ENCODE measurements at places on chromosomes 11 and 22.
A peak's percentile ranks its signal among the peaks of the same experiment; 100 is the strongest.

GRCh38 chr11:93718057-93718563, 23.2 kb downstream of the TAF1D start:
- DNase-seq, result no peak

DNA sequence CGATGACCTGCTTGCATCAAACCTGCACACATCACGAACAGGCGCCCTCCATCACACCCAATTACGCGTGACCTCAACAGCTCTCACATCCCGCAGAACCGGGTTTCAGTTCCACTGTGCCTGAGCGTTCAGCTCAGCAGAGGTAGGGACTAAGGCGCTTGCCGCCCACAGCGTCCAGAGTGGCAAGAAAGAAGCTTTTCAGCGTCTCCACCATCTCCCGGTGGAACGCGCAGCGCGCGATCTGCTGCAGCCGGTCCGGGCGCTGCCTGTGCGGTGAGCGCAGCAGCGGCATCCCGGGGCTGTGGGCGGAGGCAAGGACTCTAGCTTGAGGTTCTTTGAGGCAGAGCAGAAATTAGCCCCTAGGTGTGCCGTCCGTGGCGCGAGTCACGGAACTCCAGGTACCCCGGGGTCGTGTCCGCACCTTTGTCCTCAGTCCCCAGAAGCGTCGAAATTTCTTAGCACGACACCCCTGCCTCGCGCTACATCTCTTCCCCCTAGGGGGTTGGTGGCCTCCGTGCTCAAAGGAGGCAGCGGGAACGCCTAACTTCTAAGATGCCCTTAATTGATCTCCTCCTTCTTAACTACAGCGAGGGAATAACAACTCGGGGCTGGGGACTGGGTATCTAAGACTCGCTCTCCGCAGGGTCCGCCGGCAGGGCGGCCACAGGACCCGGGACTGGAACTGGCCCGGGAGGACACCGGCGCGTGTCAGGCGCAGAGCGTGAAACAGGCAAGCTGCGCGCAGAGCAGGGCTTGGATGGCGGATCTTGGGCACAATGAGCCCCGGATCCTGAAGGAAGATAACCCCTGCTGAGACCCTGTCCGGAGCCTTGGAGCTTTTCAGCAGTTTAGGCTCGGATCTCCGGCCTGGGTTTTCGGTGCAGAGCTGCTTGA, 1.7 kb upstream of the CALCA start:
- no peak for DNase-seq

GRCh38 chr11:13620063-13620462, 48.4 kb upstream of the FAR1 start:
- no peak for DNase-seq

DNA sequence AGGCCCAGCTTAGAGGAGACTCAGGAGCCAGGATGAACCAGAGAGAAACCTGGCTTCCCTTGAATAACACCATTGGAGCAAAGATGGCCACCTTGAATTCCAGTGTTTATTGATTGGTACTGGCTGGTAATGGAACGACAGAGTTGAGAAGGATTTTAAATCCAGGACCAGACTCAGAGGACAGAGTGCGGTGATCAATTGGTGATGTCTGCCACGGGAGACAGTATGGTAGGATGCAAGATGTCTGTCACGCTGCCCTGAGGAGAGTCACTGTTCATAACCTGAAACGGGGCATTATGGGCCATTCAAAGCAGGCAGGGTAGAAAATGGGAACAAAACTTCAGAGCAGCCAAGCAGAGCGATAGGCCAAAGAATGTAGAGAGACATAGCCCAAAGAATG, 55.4 kb upstream of the ISX start:
- DNase-seq, result no peak

DNA sequence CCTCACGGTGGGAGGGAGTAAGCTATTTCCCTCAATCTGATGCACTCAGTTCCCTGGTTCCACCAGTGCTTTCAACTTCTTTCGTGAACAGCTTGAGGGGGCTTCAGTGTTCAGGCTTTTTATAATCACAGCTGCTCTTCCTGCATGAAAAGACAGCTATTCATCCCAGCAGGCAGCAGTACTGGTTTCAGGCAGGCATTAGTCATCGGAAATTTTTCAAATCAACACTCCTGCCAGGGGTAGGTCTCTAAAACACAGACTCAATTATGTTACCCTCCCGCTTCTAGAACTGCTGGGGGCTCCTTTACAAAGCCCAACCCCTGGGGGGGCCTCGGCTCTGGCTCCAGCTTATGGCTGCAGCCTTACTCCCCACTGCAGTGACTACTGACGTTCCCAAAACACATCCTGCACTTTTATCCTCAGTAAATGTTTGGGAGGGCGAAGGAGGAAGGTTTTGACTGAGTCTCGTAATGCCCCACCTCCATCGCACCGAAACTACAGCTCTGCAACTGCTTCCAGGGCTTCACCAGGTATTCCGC, 5.8 kb downstream of the POLDIP3 start:
- DNase-seq, result peak; percentile 60

DNA sequence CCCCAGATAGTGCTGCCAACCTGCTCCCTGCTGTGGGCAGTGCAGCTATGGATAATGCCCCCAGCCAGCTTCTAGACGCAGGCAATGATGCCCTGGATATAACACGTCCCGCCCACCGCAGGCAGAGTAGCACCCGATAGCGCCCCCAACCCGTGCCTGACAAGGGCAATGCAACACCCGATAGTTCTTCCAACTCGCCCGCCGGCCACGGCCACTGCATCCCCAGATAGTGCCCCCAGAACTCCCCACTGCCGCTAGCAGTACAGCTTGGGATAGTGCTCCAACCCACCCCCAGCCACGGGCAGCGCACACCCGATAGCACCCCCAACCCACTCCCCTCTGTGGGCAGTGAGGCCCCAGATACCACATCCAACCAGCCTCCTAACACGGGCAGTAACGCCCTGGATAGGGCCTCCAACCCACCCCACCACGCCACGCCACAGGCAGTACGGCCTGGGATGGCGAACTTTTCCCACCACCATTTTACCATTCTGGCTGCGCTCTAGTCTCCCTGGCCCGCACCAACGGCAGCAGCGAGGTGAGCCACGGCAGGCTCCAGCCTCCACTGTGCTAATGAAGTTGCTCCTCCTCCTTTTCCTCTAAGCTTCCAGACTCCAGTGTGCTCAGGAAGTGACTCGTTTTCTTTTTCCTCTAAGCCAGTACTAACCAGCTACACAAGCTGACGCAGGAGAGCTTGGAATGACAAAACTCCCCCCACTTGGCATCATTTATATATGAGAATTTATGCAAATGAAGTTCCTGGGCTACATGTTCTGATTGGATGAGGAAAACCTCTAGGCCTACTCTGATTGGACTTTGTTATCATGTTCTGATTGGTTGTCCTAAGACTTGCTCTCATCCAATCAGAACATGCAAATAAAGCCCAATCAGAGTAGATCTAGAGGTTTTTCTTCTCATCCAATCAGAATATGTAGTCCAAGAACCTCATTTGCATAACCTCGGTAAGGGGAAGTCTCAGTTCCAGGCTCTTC, 3.0 kb upstream of the RFPL3 start:
- no peak for DNase-seq

- no peak for DNase-seq
Observed at GRCh38 chr22:35541254-35541748, 670 bp downstream of the RASD2 start.

GRCh38 chr11:129652835-129653234, 162.8 kb upstream of the TMEM45B start:
- no peak for DNase-seq

DNA sequence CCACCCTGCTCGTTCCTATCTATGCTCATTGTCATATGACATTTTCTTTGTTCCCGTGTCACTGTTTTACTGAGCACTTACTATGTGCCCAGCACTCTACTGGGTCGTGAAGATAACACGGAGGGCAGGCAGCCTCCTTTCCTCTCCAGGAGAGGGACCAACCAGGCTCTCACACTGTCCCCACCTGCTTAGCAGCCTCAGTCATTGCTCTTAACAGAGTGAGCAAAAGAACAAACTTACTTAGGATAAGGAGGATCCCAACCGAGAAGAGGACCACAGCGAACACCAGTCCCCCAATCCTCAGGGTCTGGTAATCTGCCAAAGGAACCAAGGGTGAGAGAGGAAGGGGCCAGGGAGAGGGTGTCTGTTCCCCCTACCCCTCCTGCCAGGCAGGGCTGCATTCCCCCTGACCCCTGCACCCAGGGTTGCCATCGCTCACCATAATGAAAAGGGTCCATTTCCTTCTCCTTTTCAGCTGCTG, 17.0 kb upstream of the FXYD2 start:
- DNase-seq, result no peak

- DNase-seq, result no peak
Observed at GRCh38 chr22:28075358-28075981, 156.4 kb upstream of the PITPNB start.

GRCh38 chr11:86303257-86303656, 1.2 kb downstream of the HIKESHI start:
- DNase-seq, result no peak

DNA sequence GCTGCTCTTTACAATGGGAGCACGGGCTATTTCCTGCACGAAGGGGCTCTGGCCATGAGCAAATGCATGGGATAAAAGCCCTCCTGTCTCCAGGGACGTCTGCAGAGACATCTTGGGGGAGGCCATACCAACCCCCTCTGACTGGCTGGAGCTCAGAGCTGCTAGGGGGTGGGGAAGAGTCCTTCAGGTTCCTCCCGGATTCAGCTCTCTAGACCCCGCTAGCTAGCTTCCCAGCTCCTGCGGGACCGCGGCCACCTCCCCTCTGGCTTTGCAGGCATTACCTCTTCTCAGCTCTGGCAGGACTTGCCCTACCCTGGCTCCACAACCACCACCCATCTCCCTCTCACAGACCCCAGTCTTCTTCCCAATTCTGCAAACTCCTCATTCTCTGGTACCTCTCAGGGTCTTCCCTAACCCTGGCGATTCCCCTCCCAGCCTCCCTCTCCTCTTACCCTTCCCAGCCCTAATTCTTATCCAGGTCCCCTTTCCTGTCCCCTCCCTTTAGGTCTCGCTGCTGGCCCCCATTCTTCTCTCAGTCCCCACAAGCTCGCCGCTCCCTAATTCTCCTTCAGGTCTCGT, 802 bp downstream of the SYT13 start:
- no peak for DNase-seq

GRCh38 chr11:93498641-93499040, 44.5 kb downstream of the SMCO4 start:
- DNase-seq, result no peak

GRCh38 chr22:22948651-22949571, 61.3 kb downstream of the IGLL5 start:
- no peak for DNase-seq

GRCh38 chr11:16603245-16603644, 135.2 kb upstream of the C11orf58 start:
- no peak for DNase-seq

DNA sequence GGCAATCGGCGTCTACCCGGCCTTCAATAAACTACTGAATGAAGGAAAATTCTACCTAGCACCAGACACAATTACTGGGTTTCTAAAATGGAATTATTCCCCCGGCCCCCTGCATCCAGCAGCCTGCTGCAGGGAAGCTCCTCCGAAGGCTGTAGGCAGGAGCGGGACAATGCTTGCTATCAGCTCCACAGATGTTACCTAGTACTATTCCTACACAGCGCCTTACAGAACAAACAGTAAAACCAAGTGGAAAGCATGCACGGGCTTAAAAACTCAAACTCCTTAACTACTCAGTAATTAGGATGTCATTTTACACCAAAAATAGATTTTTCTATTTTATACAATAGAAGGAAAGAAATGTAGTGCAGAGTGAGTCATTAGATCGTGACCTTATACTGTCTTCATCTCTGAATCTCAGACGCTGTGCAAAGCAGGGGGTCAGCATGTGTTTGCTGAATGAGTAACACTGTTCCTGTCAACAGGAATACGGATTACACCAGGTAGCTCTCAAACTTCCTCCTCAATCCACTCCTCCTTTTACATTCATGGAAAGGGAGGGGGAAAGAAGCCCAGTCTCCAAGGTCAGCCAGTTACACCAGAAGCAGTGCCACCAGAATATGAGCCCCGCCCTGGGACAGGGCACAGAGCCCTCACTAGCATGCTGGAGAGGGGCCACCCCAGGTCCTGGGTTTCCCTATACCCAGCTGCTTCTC, 74.9 kb downstream of the PACSIN2 start:
- no peak for DNase-seq

DNA sequence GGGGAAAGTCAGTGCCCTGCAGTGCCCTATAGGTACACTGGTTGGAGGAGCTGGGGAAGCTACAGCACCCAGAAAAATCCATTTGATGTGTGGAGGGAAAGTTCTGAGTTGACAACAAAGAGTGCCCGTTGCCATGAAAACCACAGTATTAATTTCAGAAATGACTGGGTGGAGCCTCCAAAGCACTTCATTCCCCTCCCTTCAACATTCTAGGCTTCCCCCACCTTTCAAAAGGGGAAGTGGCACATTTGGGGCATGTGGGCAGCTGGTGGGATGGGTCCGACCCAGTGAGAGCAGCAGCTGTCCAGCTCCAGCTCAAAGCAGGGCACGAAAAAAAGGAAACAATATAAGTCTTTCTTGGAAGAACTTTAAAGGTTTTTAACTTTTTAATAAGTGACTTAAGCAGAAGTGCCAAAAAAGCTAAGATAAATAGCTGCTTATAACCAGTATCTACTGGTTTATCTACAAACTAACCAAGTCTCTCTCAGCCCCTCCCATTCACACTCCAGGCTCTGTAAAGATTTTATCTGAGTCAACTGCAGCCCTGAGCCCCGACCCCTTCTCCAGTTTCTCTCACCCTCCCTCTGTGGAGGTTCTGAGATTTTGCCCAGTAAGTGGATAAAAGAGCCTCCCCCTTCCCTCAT, 9.0 kb upstream of the AHNAK start:
- no peak for DNase-seq

DNA sequence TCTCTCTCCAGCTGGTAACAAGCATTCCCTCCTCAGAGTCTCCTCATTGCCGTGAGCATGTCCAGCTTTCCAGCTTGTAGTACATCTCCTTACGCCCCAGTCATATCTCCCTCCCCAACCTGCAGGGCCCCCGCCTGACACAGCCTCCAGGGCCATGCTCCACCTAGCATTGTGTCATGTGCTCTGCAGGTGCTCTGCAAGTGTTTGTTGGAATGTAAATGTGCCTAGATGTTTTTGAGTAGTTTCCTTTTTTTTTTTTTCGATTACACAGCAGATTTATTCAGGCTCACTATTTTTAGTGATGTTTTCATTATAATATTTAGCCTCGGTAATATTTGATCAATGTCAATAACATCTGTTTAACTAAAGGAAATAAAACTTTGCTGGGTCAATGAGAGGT, 82.5 kb downstream of the NCAM1 start:
- no peak for DNase-seq

- DNase-seq, result no peak
Observed at GRCh38 chr11:10728789-10729472, 22.1 kb upstream of the CTR9 start.

- no peak for DNase-seq
Observed at GRCh38 chr22:35615156-35615555, 2.0 kb downstream of the MB start.

Measured in midbrain (tissue), 1 donor.